ENCODE measurements at places on chromosomes 2 and 18.
A peak's percentile ranks its signal among the peaks of the same experiment; 100 is the strongest.

DNA sequence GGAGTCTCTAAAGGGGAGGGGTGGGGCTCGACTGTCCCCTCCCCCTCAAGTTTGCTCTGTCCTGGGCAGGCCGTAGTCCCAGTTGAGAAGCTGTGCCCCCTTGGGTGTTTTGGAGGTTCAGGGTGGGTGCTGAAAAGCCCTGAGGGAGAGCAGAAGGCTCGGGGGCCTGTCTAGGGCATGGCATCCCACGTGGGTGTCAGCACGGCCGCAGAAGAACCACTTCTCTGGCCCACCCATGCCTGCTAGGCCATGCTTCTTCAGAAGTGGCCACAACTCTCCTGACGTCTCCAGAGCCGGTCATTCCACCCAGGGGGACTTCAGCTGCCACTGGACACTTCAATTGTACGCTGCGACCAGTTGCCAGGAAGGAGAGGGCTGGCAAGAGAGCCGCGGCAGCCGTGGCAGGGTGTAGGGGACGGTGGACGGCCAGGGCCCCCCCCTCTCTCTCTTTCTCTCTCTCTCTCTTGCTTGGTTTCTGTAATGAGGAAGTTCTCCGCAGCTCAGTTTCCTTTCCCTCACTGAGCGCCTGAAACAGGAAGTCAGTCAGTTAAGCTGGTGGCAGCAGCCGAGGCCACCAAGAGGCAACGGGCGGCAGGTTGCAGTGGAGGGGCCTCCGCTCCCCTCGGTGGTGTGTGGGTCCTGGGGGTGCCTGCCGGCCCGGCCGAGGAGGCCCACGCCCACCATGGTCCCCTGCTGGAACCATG lies at the start of gene INPP5D:
Gene INPP5D, plus strand, starts transcription at position 546 of the 704 bp plus-strand sequence. Its CDS starts 137 bp downstream, at position 683.
- DNase-seq = no peak

GRCh38 chr2:232908695-232909094 lies 38.6 kb downstream of the SNORC start:
- no peak for DNase-seq

DNA sequence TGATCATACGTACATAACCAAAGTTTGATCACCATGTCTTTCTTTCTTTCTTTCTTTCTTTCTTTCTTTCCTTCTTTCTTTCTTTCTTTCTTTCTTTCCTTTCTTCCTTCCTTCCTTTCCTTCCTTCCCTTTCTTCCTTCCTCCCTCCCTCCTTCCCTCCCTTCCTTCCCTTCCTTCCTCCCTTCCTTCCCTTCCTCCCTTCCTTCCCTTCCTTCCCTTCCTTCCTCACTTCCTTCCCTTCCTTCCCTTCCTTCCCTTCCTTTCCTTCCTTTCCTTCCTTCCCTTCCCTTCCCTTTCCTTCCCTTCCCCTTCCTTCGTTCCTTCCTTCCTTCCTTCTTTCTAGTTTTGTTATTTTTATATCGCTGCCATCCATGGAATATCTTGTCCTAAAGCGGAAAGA lies 406.7 kb upstream of the DDX18 start:
- no peak for DNase-seq

DNA sequence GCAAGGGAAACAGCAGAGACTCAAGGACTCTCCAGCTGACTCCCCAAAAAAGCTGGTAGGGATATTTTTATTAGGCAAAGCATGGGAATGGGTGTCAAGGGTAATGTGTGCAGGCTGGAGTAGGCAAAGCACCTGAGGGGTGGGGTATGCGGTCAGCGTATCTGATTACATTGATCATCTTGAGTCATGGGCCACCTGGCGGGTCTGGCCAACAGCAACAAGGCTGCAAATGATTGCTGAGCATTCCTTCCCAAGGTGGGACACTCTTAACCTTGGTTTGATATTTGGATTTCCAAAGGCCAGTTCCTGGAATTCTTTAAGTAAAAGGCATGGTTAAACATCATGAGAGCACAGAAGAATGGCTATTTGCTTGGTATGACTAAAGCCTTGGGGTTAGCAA lies 32.6 kb upstream of the CCBE1 start:
- no peak for DNase-seq

- DNase-seq = no peak
Observed at GRCh38 chr2:29057006-29057405, 17.3 kb downstream of the PCARE start.

- no peak for DNase-seq
Observed at GRCh38 chr2:195536906-195537305, 120.1 kb upstream of the SLC39A10 start.

DNA sequence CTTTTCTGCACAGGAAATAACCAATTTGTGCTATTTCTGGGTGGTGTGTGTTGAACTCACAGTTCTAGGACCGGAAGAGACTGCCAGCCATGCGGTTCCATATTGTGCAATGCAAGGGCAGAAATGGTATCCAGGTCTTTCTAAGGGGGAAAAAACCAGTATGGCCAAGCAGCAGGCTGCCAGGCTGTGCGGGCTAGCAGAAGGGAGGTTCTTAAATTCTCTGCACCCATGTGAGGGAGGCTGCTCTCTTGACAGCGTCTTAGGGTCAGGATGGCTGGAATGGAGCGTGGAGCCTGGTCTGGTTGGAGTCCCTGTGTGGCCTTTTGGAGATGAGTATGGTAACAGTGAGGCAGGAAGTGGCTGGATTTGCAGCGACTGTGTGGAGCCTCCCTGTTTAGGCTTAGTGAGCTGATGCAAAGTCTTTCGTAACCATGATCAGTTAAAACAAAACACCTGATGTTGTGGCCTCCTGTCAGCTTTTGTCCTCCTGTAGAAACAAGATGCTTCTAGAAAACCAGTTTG lies 52.6 kb downstream of the NCK2 start:
- no peak for DNase-seq

DNA sequence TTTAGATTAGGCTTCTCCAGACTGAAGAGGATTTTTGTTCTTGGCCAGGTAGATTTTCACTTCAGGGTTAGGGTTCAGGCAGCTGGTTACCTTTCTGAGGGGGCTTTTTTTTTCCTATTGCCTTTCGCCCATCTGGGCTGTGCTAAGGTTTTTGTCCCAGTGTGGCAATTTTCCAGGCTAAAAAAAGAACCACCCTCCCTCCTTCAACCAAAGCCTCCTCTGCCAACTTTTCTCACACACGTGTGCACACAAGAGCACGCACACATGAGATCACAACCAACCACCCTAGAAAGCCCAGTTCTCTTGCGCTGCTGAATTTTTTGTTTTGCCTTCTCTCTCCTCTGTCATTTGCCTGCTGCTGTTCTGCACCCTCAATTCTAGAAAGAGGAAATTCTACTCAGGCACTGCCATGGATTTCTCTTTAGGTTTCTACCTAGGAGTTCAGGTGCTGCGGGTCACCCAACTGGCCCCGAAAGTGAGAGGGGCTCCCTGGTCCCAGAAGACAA lies 8.5 kb upstream of the CXCR4 start:
- DNase-seq = no peak

- peak; percentile 36 for DNase-seq
Observed at GRCh38 chr2:76478266-76479035, 767.7 kb upstream of the GCFC2 start.

DNA sequence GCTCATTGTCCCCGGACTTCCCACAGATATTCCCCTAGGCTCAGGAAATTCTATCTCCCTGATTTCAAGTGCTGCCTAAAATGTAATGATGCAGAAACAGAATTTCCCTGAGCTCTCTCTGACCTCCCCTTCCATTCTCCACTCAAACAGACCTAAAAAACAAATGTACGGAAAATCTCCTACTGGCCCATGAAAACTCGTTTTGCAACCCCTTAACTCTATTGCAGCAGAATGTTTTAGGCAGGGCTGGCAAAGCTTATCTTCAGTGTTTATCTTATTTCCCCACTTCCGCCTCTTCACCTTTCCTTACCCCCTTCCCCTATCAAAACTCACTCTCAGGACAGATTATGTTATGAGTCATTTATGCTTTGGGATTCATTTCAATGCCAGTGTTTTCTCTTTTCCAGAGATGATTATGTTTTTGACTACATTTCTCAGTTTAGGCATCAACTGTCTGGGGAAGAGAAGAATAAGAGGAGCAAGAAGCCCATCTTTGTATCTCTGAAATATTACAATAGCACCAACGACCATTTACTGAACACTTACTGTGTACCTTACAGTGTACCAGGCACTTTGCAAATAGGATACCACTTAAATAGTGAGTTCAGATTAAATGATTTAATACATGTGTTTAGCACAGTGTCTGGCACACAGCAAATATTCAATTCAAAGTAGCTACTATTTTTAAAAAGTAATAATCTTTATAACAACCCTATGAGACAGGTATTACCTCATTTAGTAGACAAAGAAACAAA lies 53.9 kb upstream of the STPG4 start:
- DNase-seq = no peak

GRCh38 chr2:112602917-112603316 lies 18.5 kb downstream of the CHCHD5 start:
- DNase-seq = no peak

- no peak for DNase-seq
Observed at GRCh38 chr18:38312532-38312931, 746.9 kb upstream of the CELF4 start.

DNA sequence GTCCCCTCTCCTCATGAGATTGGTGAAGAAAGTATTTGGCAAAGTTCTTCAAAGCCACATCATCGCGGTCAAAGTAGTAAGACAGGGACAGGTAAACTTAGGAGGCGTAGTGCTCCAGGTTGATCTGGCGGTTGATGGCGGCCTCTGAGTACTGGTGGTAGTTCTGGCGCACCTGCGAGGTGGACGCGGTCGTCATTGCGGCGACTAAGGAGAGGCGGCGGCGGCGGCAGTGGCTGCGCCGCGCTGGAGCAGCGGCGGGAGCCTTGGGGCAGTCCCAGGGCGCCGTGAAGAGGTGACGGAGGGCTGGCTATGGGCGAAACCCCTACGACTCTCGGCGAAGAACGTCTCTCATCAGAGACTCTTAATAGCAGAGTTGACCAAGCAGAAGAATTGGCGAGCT lies 107.2 kb upstream of the UBE2E3 start:
- DNase-seq = no peak

- DNase-seq = peak; percentile 25
Observed at GRCh38 chr2:42933824-42934254, 141.5 kb upstream of the HAAO start.

- DNase-seq = no peak
Observed at GRCh38 chr2:226399006-226399405, 400.6 kb downstream of the IRS1 start.

DNA sequence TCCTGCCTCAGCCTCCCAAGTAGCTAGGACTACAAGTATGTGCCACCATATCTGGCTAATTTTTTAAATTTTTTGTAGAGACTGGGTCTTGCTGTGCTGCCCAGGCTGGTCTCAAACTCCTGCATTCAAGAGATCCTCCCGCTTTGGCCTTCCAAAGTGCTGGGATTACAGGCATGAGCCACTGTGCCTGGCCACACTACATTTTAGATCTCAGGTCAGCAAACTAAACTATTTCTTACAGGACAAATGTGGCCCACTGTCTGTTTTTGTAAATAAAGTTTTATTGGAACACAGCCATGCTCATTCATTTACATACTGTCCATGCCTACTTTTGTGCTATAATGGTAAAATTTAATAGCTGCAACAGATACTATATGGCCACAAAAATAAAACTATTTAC lies 17.8 kb downstream of the INO80D start:
- no peak for DNase-seq

DNA sequence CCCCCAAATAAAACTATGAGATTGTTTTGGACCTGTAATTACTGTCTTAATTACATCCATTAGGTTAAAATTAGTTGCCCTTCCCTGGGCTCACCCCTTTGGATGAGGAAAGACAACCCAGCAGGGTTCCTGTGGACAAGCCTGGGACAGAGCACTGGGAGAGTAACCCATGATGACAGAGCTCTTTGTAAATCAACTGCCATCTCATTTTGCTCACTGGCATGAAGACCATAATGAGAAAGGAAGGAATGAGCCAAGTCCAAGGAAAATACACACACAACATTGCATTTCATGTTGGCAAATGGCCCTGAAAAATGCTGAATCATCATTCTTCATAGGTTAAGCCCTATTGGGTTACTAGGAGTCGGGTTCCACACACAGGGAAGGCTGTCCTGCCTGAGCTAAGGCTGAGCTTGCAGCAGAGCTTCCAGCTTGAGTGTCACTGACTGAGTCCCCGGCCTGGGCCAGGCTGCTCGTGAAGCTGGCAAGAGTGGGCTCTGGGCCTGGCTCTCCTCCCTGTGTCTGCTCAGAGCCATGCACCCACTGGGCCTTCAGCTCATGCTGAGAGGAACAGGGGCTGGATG lies 94.1 kb upstream of the ACAA2 start:
- DNase-seq = no peak

DNA sequence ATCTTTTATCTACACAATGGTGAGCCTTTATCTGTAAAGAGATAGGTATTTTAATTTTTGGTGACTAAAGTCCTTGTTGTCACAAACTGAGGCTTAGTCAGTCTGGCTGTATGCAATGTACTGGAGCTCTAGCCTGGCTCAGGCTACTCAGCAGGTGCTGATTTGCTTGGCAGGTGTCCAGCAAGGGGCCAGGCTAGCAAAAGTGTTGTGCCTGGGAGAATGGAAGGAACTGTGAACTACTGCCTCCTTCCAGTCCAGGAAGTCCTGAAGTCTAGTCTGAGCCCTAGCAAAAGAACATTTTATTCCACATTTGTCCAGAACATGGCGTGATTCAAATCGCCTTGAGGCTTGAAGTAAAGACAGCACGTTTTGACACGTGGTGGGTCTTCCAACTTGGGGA lies 260.5 kb downstream of the CCDC85A start:
- no peak for DNase-seq

GRCh38 chr18:30387401-30387800 lies 655.1 kb downstream of the DSC3 start:
- DNase-seq = no peak

DNA sequence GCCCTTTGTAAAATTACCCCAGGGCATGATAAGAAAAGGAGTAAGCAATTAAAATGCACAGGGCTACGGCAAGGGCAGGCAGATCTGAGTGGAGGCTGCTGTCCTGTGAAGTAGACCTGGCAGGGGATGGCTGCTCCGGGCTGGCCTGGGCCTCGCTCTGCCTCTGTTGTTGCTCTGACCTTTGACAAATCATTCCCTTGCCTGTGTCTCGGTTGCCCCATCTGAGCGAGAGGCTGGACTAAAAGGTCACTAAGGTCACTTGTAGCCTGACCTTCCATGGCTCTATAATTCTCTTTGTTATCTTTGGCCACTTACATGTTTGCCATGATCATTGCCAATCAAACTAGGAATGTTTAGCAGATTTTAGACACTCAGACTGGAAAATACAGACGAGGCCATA lies 118.1 kb downstream of the KLHL29 start:
- no peak for DNase-seq

- DNase-seq = no peak
Observed at GRCh38 chr2:192885569-192886160, 690.9 kb upstream of the TMEFF2 start.

DNA sequence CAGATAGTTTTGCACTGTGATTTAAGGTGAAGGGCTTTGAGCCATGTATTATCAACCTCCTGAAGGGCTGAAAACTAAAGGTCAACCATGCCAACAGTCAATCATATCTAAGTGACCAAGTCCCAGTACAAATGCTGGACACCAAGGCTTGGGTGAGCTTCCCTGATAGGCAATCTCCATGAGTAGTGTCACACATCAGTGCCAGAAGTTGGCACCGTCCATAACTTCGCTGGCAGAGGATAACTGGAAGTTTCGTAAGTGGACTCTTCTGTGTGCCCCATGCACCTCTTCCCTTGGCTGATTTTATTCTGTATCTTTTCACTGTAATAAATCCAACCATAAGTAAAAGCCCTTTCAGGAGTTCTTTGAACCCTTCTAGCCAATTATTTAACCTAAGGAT lies 13.2 kb downstream of the REV1 start:
- no peak for DNase-seq
